A549 (cell line): ENCODE measurements at places on chromosomes 7 and 10. TPM values are rescaled to one million over a fixed set of nuclear protein-coding genes. Genes with fewer than 3 reads are reported as not detected.
A peak's percentile ranks its signal among the peaks of the same experiment; 100 is the strongest.

The CCL24 gene
- polyA plus RNA-seq, result not detected in 3 replicates

The GIMAP6 gene
- polyA plus RNA-seq, result not detected in 3 replicates

The LRRC18 gene
- not detected in 3 replicates for polyA plus RNA-seq

The OPN1SW gene
- polyA plus RNA-seq, result not detected in 3 replicates

The NRCAM gene
- polyA plus RNA-seq, result 123 to 134 TPM (median 129 TPM) in 3 replicates

The SRPK2 gene
- 29.8 to 32.6 TPM (median 30.9 TPM) in 3 replicates for polyA plus RNA-seq

The NEUROG3 gene
- not detected in 3 replicates for polyA plus RNA-seq

The EPHB6 gene
- polyA plus RNA-seq, result 0.14 to 0.37 TPM (median 0.22 TPM) in 3 replicates

The ACTL6B gene
- not detected in 3 replicates for polyA plus RNA-seq

- DNase-seq, result no peak
Observed at GRCh38 chr10:1040133-1040532, 8.8 kb downstream of the IDI1 start.

DNA sequence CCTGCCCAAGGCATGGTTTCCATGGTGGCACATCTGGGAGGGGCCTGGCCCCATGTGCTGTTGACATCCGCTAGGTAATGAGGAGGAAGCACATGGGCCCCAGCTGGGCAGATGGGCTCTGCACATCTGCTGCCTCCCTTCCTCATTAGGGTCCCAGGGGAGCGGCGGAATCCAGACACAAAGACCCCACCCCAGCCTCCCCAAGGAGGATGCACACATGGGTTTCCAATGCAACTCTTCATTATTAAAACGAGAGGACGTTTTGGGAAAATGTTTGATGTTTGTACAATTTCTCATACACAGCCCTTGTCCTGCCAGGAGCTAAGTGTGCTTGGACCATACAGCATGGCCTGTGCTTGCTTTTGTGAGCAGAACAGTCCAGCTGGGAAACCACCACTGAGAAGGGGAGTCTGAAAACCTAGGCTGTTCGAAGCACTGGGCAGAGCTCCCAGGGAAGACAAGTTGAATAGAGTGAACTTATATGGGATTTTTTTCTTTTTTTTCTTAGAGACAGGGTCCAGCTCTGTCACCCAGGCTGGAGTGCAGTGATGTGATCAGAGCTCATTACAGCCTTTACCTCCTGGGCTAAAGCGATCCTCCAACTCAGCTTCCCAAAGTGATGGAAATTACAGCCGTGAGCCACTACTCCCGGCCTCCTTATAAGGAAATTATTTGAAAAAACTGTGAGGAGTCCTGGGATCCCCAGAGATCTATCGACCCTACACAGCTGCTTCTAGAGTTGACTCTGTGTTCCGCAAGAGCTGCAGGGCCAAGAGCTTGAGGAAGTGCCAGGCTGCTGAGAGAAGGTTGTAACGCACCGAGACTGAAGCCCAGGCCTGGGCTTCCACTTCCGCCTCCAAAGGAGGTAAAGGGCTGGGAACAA lies 23.4 kb downstream of the FAM107B start:
- DNase-seq, result no peak

- no peak for DNase-seq
Observed at GRCh38 chr10:64468219-64468618, 947.0 kb downstream of the REEP3 start.

- DNase-seq, result no peak
Observed at GRCh38 chr10:120095875-120096274, 203.3 kb downstream of the SEC23IP start.

- DNase-seq, result no peak
Observed at GRCh38 chr10:7107285-7107684, 303.5 kb downstream of the SFMBT2 start.

DNA sequence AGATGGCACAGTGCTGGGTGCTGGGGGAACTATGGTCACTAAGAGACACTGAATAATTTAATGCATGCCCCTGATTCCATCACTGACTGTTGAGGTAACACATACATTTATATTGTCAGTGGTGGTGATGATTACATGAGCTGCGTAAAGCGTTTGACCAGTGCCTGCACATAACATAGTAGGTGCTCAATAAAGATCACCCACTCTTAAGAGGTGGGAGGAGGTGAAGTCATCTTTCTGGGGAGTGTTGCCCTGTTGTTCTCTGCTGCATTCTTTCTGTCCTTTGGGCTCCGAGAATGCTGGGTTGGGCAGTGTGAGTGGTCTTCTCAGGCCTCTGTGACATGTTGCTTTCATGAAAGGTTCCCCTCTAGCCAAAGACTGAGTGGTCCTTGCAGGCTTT lies 68.0 kb downstream of the TCF7L2 start:
- DNase-seq, result no peak

- peak; percentile 52 for DNase-seq
Observed at GRCh38 chr10:18312374-18313139, 172.3 kb downstream of the CACNB2 start.

GRCh38 chr7:126026421-126027088 lies 1096.9 kb upstream of the POT1 start:
- no peak for DNase-seq

DNA sequence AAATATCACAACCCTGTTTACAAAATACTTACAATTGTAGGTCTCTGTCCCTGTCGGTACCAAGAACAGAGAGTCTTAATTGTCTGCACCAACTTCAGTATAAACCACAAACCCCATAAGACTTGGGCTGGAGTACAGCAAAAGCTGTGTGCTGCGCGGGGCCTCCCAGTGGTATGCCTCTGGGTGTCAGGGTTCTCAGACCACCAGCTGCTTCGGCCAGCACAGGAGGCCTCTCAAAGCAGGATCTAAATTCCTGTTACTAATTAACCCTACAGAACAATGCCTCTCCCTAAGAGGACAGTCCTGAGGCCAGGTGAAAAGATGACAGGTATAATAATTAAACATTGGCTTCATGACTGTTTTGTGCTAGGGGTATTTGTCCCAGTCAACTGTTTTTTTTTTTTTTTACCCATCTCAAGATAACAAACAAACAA lies 957 bp upstream of the SVIL start:
- no peak for DNase-seq

DNA sequence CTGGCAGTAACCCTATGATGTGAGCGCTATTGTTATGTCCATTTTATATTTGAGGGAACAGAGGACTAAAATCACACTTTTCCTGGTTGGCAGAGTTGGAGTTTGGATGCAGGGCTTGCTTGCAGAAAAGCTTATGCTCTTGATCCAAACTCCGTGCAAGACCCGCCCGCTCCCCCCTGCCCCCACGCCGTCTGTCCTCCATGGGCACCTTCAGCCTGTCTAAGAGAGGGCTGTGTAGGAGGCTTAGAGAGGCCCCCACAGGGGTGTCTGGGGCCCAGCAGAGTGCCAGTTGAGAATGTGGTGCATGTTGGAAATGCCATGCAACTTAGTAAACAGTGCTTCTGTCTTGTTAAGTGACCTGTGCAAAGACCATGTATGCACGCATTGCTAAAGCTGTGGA lies 170.5 kb upstream of the NPY start:
- no peak for DNase-seq

DNA sequence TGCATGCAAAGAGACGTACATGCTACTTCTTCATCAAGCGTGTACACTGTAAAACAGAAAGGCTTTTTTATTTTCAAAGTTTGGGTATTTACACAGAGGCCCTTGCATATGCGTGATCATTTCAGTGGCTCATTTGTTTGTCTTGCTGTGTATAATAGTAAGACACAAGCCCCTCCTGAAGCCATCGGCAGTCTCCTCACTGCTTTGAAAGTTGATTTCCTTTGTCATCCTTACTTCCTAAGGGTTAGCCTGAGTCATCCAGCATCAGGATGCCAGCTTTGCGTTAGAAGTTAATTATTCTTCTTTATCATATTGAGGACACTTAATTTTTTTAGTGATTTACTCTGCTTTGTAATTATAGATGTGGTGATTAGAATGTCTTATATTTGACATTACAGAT lies 72.5 kb upstream of the CTBP2 start:
- peak; percentile 55 for DNase-seq

- DNase-seq, result no peak
Observed at GRCh38 chr10:124384172-124384571, 34.6 kb downstream of the OAT start.

GRCh38 chr7:29987083-29987482 lies 2.5 kb downstream of the SCRN1 start:
- DNase-seq, result peak; percentile 25

- DNase-seq, result no peak
Observed at GRCh38 chr7:35185908-35186731, 67.8 kb downstream of the TBX20 start.

- peak; percentile 61 for DNase-seq
Observed at GRCh38 chr10:90960355-90960814, 39.5 kb upstream of the ANKRD1 start.

GRCh38 chr10:121822180-121822579 lies 105.7 kb downstream of the ATE1 start:
- no peak for DNase-seq

GRCh38 chr10:2980116-2980515 lies 87.2 kb upstream of the PFKP start:
- DNase-seq, result no peak

- DNase-seq, result no peak
Observed at GRCh38 chr7:91373111-91373800, 109.0 kb downstream of the FZD1 start.

- DNase-seq, result peak; percentile 44
Observed at GRCh38 chr10:34816501-34817002, 1.5 kb upstream of the PARD3 start.

- no peak for DNase-seq
Observed at GRCh38 chr10:103560886-103561285, 67.4 kb downstream of the NEURL1 start.

- DNase-seq, result no peak
Observed at GRCh38 chr10:17655567-17656146, 11.7 kb downstream of the STAM start.

- no peak for DNase-seq
Observed at GRCh38 chr7:31362401-31362800, 21.9 kb upstream of the NEUROD6 start.

- DNase-seq, result peak; percentile 22
Observed at GRCh38 chr7:135877805-135878204, 99.4 kb downstream of the MTPN start.

DNA sequence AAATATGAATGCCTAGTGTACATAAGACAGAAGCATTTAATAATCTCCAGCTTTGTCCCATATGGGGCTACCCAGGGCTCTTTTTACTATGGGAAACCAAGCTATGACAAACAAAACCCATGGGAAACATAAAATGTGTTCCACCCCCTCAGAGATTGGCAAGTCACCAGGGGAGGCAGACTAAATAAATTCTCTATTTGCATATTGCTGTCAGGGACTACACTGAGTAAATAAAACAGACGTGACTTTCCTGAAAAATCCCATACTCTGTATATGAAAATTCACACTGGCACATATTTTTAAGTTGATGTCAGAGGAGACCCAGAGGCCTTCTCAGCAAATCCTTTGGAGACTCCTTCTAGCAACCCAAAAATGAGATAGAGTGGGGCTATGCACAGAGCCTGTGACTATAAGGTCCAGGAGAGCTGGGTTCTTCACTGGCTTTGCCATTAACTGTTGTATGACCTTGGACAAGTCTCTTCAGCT lies 44.0 kb upstream of the HPSE2 start:
- DNase-seq, result peak; percentile 7
